ENCODE measurements at places on chromosomes 2 and 18.

DNA sequence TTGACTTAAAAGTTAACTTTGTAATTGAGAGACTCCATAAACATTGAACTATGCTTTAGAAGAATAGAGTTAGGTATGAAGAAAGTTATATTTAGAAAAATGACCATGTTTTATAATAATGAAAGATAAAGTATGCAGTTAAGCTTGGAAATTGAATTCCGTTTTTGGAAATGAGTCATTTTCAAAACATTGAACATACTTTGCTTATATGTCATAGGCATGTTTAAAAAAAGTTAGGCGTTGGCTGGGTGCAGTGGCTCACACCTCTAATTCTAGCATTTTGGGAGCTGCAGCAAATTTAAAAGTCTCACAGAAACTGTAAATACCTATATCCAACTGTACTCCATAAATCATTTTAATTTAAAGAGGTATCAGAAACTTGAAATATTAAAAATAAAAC, 607.4 kb downstream of the CBLN2 start:
- DNase-seq, result no peak

- no peak for DNase-seq
Measured at GRCh38 chr2:10635430-10635829, 54.3 kb downstream of the NOL10 start.

DNA sequence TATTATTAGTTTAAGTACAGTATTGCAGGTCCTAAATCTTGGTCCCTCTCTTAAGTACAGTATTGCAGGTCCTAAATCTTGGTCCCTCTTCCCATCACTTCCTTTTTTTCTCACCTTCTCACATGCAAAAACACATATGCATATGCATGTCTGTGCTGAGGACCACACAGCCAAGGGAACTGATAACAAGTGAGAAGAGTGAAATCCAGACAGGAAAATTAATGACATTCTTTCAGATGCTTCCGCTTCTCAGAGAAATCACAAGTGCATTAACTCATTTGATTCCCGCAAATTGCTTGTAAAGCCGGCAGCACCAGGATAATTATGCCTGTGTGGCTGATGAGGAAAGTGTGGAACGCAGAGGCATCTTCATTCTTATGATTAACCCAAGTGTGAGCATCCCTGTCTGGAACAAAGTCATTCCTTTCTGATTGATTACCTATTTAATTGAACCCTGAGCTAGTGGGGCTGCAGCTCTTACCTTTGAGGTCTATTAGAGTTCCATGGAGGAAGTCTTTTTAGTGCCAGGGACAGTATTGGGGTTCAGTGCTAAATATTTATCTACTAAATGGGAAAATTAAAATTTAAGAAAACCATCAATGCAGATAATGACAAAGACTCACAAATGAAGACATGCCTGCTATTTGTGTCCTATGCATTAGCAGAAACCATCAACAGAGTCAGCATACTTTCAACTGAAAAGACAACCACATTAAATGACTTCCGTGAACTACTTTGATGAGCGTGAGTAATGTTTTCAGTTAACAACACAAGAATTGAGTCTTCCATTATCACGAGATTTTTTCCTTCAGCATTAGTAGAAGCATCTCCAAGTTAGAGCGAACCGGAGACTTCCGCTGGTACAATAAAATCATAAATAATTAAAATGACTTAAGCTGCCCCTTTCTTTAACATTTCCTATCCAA, 220.4 kb upstream of the SLC35G4 start:
- no peak for DNase-seq

GRCh38 chr2:82137441-82137840, 1832.9 kb upstream of the LRRTM1 start:
- no peak for DNase-seq

DNA sequence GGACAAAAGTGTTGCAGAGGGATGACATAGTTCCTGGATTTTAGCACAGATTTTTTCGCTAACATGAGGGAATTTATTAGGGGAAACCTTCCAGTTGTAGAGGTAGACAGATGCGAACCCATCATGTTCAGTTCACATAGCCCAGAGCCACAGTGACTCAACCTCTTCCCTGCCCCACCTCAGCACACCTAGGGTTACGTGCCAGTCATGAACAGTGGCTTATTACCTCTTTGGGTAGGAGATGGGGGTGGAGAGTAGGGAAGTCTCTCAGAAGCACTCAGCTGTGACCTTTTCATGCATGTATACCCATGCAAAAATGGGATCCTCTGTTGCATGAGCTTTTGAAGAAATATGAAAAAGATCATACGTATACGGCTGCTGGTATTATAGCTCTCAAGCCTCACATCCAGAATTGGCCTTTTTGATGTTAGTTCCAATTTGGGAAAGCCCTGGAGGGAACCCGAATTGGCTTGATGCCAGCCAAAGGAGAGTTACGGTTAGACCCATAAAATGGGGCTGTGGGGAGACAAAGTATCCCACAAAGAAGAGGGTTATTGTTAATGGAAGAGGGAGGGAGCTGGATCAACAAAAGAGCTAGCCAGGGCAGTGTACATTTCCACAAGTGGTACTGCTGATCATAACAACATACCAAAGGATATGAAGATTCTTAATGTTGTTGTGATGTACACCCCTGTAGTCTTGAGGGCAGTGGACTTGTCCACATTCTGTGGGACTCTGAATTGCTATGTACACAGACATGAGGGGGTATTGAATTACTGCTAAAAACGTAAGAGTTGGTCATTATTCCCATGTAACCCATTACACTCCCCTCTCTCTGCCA, 4.9 kb downstream of the TANC1 start:
- no peak for DNase-seq

DNA sequence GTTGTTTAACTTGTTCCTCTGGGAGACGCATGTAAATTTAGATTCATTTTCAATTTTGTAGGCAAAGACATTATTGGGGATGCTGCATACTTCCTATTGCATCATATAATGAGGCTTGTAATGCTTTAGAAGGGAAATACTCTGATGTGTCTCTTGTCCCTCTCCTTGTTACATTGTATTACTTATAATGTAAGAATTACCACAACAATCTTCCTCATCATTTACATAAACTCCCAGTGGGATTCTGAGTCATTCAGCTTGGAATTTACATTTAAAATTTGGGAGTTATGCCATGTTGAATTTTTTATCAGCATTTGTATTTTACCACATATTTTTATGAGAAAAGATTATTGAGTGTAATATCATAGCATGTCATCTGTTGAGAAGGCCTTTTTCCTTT, 963.4 kb upstream of the NRXN1 start:
- DNase-seq, result no peak

DNA sequence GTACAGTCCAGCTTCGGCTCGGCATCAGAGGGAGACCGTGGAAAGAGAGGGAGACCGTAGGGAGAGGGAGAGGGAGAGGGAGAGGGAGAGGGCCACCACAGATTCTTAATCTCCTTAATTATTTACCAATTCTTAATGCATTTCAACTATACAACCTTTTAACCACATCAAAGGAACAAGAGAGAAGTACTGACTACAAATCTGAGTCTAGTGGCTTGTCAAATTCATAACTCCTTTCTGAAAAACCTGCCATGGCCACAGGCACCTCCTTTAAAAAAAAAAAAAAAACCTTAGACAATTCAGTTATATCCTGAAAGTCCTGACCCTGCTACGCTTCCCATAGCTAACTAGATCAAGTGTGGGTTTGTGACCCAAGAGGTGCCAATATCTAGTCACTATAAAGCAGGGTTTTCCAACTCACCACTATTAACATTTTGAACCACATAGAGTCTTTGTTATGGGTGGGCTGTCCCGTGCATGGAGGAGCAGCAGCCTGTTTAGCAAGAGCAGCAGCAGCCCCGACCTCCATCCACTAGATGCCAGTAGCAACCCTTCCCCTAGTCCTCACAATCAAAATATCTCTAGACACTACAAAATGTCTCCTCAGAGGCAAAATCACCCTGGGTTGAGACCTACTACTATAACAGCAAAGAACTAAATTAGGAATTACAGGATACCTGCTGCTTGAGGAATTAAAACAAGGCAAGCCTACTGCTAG, 6.8 kb downstream of the ESCO1 start:
- DNase-seq, result no peak

DNA sequence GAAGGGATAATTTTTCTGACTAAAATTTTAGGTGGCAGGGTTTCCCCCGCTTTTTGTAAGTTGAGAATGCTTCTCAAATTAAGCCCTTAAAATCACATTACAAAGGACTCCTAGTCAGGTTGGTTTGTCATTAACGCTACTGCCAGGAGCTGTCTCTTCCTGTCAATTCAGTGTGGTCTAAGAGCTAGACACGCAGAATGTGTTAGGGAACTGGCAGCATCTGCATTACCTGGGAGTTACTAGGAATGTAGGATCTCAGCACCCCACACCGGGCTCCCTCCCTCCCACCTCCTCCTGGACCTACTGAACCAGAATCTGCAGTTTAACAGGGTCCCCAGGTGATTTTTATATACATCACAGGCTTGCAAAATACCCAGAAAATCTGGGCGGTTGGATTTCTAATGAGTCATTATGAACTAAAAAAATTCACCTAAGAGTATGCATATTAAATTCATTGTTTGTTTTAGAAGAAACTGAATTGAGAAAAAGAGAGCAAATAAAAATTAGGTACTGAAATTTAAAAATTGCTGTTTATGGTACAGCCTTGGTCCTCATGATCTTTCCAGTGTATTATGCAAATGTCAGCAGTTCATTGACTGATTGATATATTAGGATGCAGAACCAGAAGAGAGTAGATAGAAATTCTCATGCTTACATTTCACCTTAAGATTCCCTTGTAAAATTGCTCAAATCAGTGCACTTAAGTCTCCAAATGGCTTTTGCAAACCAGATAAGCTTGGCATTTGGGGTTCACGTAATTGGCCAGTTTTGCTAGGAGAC, 130.9 kb upstream of the ITGA6 start:
- no peak for DNase-seq

DNA sequence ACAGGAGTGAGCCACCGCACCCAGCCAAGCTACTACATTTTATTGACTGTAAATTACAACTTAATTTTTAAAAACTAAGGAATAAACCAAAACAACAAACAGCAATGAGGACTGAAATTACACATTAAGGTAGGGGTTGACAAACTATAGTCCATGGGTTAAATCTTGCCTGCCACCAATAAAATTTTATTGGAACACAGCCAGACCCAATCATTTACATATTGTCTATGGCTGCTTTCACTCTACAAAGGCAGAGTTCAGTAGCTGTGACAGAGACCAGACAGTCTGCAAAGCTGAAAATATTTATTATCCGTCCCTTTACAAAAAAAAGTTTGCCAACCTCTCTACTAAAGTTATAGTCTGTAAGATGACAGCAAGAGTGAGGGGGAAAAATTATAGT, 24.3 kb upstream of the UGP2 start:
- DNase-seq, result no peak

GRCh38 chr2:25697559-25698341, 24.4 kb upstream of the DTNB start:
- DNase-seq, result no peak

DNA sequence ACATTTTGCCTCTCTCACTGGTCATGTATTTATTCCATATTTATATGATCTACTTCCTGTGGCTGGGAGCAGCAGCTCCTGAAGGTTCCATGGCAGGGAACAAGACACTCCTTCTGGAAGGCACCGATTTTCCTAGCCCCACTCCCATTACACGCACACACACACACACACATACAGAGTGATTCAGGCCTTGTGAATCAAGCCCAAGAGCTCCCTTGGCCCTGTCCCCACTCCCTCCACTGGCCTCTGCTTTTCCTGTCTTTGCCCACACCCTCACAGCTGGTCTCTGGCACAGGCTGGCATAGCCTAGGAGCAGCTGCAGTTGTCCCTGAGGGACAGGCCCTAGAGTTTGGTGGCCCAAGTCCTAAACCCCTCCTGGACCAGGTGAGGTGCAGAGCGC, 201.7 kb downstream of the NAPG start:
- DNase-seq, result no peak

- DNase-seq, result no peak
Measured at GRCh38 chr18:50790948-50791347, 28.9 kb downstream of the MRO start.

GRCh38 chr2:112493048-112493447, 11.1 kb downstream of the TTL start:
- DNase-seq, result no peak

- no peak for DNase-seq
Measured at GRCh38 chr2:3104261-3104660, 273.4 kb downstream of the EIPR1 start.

DNA sequence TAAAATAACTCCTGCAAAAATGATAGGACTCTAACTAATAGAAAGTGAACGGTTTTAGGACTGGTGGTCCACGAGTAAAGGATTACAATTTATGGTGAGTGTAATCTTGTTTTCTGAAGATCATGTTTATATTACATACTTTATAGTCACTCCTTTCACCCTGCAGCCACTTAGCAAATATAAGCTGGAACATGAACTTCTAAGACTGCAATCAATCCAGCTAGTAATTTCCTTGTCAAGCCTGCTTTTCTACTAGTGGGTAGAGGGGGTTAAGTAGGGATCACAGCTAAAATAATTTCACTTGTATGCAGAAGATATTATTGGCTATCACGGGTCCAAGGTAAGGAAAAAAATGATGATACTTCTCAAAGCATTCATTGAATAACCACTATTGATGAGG, 125.5 kb upstream of the NETO1 start:
- DNase-seq, result no peak

GRCh38 chr2:30148850-30149249, 2.0 kb downstream of the YPEL5 start:
- no peak for DNase-seq

GRCh38 chr2:10406016-10406415, 42.1 kb downstream of the ODC1 start:
- DNase-seq, result no peak

DNA sequence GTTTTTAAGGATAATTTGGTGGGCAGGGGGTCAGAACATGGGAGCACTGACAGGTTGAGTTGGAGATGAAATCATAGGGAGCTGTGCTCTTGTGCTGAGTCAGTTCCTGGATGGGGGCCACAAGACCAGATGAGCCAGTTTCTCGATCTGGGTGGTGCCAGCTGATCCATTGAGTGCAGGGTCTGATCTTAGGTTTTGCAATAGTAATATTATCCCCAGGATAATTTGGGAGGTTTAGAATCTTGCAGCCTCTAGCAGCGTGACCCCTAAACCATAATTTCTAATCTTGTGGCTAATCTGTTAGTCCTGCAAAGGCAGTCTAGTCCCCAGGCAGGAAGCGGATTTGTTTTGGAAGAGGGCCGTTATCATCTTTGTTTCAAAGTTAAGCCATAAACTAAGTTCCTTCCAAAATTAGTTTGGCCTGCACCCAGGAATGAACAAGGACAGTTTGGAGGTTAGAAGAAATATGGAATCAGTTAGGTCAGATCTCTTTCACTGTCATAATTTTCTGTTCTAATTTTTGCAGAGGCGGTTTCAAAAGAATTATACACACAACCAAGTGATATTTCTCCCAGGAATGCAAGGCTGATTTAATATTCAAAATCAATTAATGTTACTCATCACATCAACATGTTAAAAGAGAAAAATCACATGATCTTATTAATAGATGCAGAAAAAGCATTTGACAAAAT, 23.0 kb downstream of the DBI start:
- no peak for DNase-seq

GRCh38 chr2:199457147-199458008, at the start of gene SATB2:
Gene SATB2 (minus strand): TSS chr2:199457939. CDS start chr2:199456037, 1,902 bp downstream.
- no peak for DNase-seq

GRCh38 chr2:8314063-8314462, 367.8 kb upstream of the ID2 start:
- no peak for DNase-seq

- DNase-seq, result no peak
Measured at GRCh38 chr18:11327391-11328009, 178.1 kb upstream of the PIEZO2 start.
